GM18507 (cell line): ENCODE measurements at places on chromosomes 3 and 15.

DNA sequence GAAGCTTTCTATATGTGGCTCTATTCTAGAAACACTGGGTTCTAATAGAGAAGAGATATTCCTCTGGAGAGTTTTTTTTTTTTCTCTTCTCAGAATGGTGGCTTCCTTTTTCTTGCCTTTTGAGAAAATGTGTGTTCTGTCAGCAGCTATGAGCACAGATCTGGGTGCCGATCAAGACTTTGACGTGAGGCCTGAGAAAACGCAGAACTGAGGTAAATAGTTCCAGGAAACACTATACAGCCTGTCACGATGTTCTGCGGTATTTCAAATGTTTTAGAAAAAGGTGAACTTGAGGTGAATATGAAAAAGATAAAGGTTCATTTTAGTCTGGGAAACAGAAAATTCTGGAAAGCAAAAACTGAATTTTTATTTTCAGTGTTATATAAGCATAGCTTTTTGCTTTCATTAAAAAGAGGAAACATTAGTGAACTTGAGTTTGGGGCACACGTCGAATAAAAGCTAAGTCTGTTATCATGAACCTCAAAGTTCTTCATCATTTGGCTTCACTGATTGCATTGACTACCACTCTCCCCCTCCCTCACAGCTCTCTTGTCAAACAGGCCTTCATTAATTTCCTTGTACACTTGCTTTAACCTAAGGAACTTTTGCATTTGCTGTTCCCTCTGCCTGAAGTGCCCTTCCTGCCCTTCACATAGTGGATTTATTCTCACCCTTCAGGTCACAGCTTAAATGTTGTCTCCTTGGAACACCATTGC, 265.1 kb downstream of the NFKBIZ start:
- no peak for DNase-seq

DNA sequence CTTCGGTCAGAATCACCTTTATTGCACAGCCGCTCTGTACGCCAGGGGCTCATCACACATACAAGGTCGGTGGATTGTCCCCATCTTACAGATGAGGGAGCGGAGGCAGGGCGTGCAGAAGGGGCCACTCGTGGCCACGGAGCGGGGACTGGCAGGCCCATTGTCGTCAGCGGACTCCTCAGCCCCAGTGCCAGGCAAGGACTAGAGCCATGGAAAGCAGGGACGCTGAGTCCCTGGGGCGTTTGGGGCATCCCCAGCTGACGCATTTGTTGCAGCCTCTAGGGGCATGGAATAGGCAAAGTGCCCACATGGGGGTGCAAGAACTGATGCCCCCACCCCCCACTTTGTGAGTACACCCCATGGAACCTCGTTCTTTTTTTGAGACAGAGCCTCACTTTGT, 29.8 kb upstream of the FURIN start:
- no peak for DNase-seq

DNA sequence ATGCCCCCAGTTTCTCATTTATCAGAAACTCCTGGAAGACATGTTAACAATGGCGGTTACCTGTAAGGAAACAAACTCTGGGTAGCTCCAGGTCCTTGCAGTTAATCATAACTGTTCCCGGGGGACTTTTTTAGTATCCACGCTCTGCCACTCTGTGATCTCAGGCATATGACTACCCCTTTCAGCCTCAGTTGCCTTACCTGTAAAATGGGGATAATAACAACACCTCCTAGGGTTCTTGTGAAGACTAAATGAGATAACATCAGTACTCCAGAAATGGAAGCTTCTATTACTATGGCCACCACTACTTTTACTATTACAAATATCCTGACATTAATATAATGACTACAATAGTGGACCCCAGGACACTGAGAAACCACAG, 7.1 kb upstream of the FLNB start:
- DNase-seq: no peak

DNA sequence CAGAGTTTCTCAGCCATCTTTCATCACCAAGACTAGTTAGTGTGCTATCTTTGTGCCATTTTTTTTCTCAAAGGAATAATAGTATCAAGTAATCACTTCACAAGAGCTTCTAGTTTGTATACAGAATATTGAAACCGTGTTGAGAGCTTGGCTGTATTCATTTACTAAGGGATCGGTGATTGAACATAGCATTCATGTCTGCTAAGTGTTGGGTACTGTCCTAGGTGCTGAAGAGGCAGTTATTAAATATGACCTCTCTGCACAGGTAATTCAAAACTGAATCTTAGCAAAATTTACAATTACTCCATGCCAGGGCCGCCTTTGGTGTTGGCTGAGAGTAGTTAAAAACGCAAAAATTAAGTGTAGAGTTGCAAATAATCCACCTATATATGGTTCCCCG, 355.3 kb upstream of the RORA start:
- no peak for DNase-seq

GRCh38 chr3:170476291-170476690, 57.6 kb downstream of the CLDN11 start:
- no peak for DNase-seq

GRCh38 chr15:40283615-40284300, 894 bp upstream of the ANKRD63 start:
- DNase-seq: no peak

- no peak for DNase-seq
Measured at GRCh38 chr15:31235311-31236183, 91.1 kb upstream of the KLF13 start.

DNA sequence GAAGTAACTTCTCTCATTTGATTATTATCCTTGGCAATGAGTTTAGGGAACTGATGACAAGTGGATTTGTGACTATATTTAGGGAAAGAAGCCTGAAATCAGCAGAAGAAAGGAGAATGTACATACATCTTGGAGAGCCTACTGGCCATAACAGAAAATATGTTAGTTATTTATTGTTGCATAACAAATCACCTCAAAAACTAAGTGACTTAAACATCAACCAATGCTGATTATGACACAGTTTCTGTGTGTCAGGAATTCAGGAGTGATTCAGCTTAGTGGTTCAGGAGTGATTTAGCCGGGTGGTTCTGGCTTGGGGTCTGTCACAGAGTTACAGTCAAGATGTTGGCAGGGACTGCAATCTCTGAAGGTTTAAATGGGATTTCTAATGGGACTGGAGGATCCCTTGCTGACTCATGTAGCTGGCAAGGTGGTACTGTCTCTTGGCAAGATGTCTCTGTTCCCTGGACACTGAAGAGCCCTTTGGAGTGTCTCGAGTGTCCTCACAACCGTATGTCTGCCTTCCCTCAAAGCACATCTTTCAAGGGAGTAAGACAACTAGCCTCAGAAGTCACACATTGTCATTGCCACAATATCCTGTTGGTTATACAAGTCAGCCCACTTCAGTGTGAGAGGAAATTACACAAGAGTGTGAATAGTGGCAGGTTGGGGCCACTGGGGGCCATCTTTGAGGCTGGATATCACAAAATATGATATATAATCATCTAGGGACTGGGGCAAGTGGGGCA, 248.9 kb downstream of the SV2B start:
- no peak for DNase-seq

GRCh38 chr3:157807280-157807679, 298.9 kb downstream of the SHOX2 start:
- DNase-seq: no peak

GRCh38 chr3:32229565-32229964, 8.9 kb upstream of the CMTM8 start:
- DNase-seq: no peak

GRCh38 chr3:121594850-121595249, 1.7 kb downstream of the FBXO40 start:
- no peak for DNase-seq

GRCh38 chr3:42140665-42141203, 49.6 kb downstream of the TRAK1 start:
- no peak for DNase-seq

DNA sequence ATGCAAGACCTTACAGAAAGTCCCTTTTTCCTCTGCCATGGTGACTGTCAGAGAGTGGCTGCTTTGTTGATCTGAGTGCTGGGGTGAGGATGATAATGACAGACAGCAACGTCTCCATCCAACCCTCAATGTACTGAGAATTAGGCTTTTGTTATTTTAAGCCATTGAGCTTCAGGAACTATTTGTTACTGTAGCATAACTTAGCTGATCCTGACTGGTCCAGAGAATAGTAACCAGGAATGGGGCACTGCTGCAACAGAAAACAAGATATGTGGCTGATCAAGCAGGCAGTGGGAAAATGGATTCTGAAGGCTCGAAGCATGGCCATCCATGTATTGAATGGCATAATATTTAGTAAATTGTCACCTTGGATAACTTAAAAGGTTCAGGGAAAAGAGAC, 5.2 kb upstream of the KLF13 start:
- DNase-seq: no peak

GRCh38 chr3:117450026-117450425, 740.4 kb downstream of the TUSC7 start:
- no peak for DNase-seq

DNA sequence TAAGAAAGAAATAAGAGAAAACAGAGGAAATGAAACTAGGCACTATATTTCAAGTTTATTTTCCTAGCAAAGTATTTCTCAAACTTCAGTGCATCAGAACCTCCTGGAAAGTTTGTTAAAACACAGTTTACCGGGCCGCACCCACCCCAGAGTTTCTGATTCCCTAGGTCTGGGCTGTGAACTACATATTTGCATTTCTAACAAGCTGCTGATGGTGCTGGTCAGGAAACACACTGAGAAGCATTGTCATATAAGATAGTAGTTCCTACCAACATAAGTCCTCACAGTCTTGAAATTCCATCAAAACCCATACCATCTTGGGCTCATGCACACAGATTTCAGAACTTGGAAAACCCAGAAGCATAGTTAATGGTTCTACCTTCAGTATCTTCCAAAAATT, 8.3 kb downstream of the SLC9A9 start:
- no peak for DNase-seq

- DNase-seq: no peak
Measured at GRCh38 chr15:40248006-40248783, 9.3 kb downstream of the PAK6 start.

GRCh38 chr3:134059671-134060560, 30.2 kb upstream of the SLCO2A1 start:
- no peak for DNase-seq

DNA sequence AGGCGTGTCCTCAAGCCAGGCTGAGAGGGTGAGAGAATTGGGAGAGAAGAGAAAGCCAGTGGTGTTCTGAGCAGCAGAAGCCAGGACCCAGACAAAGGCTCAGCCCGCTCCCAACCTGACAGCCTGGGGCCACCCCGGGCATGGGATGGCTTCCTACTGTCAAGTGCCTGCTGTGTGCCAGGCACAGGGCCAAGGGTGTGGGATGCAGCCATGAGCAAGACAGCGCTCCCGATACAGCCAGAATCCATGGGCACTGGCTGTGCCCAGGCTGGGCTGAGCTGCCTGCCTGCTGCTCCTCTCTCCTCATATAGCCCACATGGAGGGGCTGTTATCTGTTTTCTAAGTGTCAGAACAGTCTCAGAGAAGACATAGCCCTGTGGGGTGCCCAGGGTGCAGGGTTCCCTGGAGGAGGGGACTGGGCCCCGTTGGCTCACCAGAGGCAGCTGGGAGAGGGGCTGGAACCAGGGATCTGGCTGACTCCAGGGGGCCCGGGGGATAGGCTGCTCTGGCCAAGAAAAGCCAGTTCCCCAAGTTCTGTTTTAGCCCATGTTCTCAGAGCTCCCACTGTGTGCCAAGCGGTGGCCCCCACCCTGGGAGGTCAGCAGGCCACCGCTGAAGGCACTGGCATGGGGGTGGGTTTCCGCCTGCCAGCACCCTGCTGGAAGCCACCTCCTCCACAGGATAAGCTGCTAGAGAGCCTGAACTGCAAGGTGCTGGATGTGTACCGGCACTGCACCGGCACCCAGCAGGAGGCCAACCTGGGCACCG, 39.0 kb downstream of the CFAP100 start:
- no peak for DNase-seq

DNA sequence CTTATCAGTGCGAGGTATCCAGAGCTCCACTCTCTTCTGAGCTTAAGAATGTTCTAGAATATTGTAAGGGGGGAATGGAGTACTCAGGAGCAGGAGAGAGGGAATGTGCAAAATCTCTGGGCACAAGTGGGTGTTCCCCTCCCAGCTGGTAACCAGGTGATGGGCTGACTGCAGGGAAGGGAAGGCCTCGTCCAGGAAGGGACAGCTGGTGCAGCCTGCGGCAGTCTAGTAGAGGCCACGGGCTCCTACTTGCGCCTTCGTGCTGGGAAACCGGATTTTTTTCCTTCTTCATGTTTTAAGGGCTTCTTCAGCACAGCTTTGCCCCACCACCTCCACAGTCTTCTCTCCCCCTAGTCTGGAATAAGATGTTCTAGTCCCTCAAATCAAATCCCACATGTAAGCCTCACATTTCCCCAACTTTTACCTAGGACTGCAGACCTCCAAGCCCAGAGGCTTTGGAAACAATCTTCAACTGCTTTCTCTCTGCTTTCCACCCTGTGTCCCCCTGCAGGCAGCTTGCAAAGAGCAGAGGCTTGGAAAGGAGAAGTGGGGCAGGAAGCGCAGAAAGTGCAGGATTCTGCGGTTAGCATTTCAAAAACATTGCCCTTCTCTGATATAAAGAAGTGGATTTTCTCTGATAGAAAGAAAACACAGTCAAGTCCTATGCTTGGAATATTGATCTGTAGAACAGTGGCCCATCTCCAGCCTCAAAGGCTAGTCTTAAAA, 11.9 kb upstream of the CGNL1 start:
- DNase-seq: no peak

DNA sequence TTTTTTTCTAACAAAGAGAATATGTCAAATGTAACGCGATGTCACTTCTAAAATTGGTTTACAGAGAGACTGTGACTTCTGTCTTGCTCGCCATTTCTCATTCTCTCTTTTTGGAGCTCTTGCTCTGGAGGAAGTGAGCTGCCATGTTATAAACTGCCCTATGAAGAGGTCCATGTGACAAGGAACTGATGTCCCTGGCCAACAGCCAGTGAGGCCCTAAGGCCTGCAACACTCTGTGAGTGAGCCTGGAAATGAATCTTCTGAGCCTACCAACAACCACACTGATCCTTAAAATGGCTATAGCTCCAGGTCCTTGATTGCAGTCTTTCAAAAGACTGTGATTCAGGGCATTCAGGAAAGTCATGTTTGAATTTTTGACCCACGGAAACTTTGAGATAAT, 49.9 kb downstream of the NMD3 start:
- DNase-seq: no peak

GRCh38 chr3:134201201-134202130, 49.2 kb downstream of the RYK start:
- no peak for DNase-seq

DNA sequence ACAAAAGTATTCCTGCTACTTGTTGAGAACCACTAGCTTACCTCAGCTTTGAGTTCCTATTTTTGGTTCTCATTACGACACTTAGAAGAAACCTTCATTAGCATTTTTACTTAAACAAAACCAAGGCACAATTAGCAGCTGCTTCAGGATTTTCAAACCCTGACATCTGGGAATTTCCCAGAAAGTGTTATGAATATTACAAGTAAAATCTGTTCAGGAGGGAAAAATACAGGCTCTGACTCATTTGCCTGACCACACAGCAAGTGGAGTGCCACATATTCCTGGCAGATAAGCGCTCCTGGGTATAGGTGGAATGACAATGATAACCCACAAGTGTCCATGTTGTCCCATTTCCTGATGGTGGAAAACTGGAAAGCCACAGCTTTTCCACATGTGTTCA, 10.3 kb upstream of the RFTN1 start:
- DNase-seq: no peak

GRCh38 chr15:76376029-76376428, 39.5 kb downstream of the ISL2 start:
- no peak for DNase-seq

GRCh38 chr3:58065700-58066167, 57.5 kb downstream of the FLNB start:
- no peak for DNase-seq
